ENCODE measurements at places on chromosomes 1 and 21.

- no peak for DNase-seq
Measured at GRCh38 chr1:40339420-40340323, 22.6 kb upstream of the COL9A2 start.

DNA sequence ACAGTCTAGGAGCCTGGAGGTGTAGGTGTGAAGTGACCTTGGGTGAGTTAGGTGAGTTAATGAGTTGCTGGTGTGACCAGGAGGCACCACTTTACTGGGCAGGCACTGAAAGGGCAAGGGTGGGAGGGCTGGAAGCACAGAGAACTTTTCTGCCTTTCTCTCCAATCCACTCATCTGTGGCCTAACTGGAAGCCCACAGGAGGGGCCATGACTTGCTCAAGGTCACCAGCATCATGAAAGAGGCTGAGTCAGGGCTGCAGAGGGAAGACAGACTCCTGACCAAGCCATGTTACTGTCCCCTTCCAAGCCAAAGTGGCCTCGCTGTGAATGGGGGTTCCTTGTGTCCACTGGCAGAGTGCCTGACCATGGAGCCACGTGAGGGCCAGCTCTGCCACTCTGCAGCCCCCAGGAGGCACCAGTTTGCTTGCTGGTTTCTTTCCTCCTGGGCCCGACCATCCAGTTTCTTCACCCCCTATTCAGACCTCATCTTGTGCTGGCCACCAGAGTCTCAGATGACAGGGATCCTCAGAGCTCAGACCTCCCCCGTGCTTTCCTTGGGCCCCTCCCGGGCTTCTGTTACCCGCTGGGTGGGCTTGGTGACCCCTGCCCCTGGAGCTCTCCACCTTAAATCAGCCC, 4.3 kb upstream of the BSND start:
- no peak for DNase-seq

GRCh38 chr1:3161176-3161840, 92.3 kb downstream of the PRDM16 start:
- peak; percentile 29 for DNase-seq

- DNase-seq: no peak
Measured at GRCh38 chr1:6035719-6036118, 10.0 kb upstream of the KCNAB2 start.

DNA sequence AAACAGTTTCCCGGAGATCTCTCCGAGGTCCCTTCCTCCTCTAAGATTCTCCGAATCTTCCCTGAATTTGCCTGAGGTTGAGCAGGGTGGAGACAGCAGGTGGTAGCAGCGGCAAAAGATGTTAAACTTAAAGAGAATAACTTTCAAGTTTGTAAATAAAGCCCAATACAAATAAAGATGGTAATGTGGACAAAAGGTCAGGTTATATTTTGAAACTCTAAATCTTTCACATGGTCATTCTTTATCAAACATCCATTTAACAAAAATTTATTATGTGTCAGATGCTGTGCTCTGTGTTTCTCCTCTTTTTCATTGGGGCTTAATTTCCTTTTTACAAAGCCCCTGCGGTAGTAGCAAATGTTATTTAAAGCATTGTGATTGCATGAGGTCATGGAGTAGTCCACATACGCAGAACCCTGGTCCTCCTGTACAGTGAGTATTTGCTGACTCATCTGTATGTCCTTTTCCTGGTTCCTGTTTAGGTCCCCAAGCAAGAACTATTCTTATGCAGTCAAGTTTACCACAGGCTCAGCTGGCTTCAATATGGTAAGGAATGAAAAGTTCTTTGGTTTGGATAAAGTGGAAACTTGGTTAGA, 119.2 kb downstream of the ITSN1 start:
- no peak for DNase-seq

- DNase-seq: no peak
Measured at GRCh38 chr1:159207080-159207479, 2.4 kb downstream of the ACKR1 start.

GRCh38 chr1:181503171-181503810, 20.0 kb downstream of the CACNA1E start:
- no peak for DNase-seq
